ENCODE measurements at places on chromosomes 6 and 20.

GRCh38 chr6:83958241-83958685, 75.3 kb upstream of the MRAP2 start:
- no peak for DNase-seq

DNA sequence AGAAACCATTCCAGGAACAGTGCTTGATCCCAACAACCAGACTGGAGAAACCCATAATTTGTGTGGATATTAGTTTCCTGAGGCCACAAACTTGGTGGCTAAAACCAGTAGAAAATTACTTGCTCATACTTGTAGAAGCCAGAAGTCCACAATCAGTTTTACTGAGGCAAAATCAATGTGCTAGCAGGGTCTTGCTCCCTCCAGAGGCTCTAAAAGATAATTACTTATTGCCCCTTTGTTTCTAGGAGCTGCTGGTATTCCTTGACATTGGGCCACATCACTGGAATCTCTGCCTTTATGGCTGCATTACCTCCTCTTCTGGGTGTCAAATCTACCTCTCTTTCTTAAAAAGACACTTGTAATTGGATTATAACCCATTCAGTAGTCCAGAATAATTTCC, 142.2 kb upstream of the SAMD5 start:
- DNase-seq: no peak

DNA sequence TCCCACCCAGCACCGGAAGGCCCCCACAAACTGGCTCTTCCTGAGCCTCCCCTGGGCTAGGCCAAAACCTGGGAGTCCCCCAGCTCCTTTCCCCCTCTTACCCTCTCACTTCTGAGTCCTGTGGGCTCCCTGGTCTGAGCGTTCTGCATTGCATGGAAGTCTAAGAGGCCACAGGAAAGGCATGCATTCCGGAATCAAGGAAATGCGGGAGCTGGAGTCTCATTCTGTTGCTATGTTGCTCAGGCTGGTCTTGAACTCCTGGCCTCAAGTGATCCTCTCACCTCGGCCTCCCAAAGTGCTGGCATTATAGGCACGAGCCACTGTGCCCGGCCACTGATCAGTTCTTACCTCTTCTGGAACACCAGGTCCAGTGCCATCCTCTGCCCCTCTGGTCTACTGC, 45.9 kb downstream of the UBE2V1 start:
- DNase-seq: no peak

- DNase-seq: no peak
These were observed 72.4 kb upstream of the NHSL1 start for GRCh38 chr6:138571585-138572166.

DNA sequence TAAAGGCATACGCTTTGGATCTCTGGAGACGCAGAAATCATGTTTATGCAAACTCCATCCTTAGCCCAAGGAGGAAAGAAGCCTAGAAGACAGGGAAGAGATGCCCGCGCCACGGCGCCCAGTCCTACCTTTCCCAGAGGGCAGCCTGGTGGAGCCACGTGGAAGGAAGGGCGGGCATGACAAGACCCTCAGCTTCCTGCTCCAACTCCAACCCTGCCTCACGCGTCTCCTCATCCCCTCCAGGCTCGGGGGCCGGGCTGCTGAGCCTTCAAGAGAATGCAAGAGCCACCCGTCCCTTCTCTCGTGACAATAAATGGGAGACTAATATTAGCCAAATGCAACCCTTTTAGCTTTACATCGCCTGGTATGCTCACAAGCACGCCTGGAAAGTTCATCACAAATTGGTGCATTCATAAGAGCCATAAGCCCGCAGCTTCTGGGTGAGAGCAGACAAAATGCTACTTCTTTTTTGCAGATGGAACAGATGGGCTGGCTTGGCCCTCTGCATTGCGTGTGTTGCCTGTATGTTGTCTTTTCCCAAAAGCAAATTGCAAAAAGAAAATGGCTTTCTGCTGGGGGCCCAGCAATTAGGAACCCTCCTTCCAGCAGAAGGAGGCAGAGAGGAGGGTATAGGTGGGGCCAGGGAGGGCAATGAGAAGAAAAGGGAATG, 8.2 kb upstream of the NTSR1 start:
- DNase-seq: no peak

DNA sequence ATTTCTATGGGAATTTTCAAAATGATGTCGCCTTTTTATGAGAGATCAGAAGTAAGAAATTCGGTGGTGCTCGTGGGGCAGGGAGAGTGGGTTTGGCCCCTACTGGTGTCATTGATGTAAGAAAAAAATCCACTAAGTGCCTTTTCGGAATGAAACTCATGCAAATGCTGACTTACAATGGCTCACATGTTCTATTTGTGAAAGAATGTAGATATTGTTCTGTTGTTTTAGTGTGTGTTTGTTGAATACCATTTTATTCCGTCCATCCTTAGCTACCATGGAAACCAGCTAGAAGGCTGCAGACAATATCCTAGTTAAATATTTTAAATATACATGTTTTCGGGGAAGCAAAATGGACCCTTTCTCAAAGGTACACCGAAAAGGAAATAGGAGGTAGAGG, 304.9 kb downstream of the TAF4 start:
- no peak for DNase-seq

DNA sequence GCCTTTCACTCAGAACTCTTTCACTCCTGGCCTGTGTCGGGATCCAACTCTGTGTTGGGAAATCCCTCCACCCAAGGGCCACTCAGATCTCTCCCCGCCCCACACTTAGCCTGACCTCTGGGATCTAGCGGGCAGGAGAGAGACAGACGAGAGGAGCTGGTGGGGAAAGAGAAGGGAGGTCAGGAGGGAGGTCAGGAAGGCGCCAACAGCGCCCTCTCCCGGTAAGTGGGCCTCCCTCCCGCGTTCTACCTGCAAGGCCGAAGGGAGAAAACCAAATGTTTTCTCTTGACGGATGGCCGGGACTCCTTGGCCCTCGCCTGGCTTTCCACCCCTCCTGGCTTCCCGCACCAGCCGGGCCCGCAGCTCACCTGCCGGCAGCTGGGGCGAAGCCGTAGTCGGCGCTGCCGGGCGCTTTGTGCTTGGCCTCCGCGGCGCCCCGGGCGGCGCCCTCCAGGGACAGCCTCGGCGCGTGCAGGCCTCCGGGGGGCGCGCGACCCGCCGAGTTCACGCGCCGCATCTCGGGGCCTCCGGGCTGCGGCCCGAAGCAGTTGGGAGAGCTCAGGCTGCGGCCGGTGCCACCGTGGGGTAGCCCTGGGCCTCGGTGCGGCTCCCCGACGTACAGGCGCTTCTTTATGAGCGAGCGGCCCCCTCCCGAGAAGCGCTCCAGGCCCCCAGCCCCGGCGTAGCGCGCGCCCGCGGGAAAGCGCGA, 38.2 kb downstream of the C6orf132 start:
- DNase-seq: no peak

DNA sequence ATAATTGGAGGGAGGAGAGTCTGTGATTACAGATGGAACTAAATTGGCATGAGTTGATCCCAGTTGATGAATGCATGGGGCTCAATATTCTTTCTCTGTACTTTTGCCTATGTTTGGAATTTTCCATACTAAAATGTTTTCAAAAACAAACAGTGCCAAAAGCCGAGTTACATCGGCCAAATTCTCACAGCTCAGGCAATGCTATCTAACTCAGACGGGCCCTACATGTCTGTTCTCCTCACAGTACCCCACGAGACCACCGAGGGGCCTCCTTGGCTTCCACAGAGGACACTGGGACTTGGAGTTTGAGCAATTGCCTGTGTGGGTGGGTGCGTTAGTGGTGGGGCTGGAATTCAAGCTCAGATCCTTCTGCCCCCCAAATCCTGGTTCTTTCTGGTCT, 413.2 kb downstream of the CDH26 start:
- DNase-seq: no peak

DNA sequence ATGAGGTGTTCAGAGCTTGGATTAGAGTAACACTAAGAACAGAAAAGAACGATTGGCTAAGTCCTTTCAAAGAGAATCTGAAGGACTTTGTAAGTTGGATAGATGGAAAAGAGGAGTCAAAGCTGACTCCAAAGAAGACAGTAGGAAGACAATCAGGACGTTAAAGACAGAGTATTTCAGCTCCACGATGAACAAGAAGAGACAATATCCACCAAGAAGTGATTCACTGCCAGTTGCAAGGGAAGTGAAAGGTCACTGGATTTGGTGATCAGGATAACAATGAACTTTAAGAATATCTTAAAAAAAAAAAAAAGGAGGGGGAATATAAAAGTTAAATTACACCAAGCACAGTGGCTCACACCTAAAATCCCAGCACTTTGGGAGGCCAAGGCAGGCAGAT, 17.9 kb downstream of the REPS1 start:
- DNase-seq: no peak

- no peak for DNase-seq
These were observed 168.4 kb upstream of the UST start for GRCh38 chr6:148578489-148578814.

DNA sequence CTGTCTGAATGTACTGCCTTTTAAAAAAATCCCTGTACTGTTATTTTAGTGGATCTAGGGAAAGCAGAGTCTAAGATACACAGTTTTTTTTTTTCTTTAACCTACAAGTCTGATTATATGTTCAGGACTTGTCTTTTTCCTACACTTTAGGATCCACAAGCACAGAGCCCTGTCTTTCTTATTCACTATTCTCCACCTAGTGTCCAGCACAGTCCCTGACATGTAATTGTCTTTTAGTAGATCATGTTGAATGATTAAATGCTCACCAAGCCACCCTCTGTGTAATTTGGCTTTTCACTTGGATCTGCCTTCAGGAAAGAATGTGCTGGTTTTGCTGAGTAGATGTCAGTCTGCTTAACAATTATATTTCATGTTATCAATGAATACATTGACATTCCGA, 35.8 kb upstream of the YWHAB start:
- DNase-seq: no peak

GRCh38 chr6:7282097-7282906, 30.7 kb downstream of the SSR1 start:
- DNase-seq: no peak

DNA sequence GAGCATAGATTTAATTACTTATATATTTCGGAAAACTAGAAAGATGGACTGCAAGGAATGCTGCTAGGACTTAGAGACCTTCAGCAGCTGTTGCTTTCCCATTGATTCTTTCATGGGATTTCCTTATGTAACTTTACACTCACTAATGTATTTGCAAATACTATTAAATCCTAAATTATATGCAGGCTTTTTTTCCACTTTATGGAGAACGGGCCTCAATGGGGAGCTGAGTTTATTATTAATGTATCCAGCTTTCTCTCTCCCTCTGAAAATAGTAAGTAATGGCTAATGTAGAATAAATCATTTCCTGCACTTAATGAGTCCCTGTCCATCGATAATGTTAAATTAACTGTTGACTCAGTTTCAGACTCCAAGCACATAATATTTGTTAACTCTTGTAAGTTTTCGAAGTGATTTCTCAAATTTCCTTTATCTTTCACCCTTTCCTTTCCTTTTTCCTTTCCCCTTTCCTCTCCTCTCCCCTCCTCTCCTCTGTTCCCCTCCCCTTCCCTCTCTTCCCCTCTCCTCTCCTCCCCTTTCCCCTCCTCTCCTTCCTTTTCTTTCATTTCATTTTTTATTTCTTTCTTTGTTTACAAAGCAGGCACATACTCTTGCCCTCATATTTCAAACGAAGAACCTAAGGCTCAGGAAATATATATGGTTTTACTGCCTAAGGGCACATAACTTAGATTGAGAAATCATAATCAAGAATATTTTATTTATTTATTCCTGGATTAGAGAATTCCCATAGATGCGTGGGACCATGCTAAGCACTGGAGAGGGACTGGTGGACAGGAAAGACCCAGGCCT, 503.6 kb downstream of the MMUT start:
- DNase-seq: no peak

DNA sequence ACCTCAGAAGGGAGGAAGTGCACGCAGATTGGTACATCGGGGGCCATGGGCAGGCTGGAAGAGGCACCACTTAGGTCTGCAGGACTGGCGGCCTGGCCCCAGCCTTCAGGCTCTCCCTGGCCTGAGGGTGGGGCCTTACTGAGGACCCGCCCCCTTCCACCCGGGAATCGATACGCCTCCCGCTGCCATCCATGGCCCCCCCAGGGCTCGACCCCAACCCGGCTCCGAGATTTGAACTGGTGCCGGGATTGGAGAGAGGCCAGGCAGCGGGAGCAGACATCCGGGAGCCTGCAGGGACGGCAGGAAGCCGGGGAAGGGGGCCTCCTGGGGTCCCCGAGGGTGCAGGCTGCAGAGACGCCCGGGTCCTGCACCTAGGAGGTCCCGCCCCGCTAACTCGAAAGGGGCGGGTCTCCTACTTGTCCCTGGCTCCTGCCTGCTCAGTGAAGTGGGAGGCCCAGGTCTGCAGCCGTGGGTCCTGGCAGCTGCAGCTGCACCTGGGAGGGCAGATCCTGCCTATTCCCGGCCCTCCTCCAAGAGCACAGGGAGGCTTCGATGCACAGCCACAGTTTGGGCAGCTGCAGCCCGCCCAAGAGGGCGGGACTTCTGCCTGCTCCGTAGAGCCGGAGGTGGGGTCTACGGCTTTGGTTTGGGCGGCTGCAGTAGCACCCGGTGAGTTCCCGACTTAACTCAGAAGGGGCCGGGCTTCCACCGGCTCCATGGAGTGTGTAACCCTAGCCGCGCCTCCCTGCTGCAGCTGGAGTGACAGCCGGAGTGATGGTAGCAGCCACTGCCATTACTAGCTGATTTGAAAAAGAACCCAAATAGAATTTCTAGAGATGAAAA, 35.2 kb upstream of the TBC1D22B start:
- peak; percentile 19 for DNase-seq

GRCh38 chr20:10660661-10661060, 13.1 kb downstream of the JAG1 start:
- no peak for DNase-seq

DNA sequence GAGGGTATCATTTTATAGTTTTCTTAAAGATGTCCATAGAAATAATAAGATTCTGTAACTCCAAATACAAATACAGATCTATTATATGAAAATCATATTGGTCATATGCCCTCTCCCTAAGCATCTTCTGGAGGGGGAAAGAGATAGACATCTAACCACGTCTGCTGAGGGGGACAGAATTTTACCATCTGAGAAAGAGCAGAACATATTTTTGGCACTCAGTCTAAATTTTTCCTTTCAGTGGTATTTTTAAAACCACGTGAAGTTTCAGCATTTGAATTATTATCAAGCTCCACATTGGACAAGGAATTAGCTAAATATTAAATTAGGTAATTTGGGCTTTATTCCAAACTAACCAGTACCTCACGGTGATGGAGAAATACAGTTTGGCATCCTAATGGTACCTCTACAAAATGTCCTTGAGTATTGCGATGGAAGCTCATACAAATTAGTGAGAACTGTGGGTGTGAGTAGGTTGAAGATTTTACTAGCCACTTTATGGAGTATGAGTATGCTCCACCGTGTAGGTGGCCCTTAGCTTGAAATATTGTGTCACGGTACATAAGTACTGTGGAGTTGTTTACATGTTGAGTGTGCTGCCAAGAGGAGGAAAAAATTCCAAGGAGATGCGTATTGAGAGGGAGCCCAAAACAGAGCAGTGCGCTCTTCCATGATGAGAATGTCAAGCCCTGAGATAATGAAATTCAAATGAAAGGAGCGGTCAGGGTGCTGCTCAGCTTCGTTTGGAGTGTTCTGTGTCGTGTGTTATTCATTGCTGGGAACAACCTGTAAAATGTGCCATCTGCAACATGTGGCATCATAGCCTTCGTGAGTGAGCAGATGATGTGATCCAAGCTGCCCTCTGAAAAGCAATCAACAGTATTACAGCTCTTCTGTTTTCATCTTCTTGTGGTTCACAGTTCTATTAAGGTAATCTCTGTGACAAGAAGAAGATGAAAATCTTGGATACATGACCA, 48.4 kb upstream of the PHACTR2 start:
- no peak for DNase-seq

All from midbrain (tissue), 1 donor.